ENCODE measurements at places on chromosomes 1 and 21.

DNA sequence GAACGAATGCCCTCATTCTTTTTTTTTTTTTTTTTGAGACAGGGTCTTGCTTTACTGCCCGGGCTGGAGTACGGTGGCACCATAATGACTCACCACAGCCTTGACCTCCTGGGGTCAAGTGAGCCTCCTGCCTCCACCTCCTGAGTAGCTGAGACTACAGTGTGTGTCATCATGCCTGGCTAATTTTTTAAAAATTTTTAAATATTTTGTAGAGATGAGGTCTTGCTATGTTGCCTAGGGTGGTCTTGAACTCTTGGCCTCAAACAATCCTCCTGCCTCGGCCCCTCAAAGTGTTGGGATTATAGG lies 69.4 kb downstream of the ALG14 start:
- DNase-seq = no peak

GRCh38 chr1:82778612-82779011 lies 977.9 kb downstream of the ADGRL2 start:
- peak; percentile 3 for DNase-seq

GRCh38 chr1:4003846-4004505 lies 103.9 kb upstream of the C1orf174 start:
- no peak for DNase-seq

- DNase-seq = no peak
Observed at GRCh38 chr1:97089173-97089572, 367.6 kb downstream of the PTBP2 start.

DNA sequence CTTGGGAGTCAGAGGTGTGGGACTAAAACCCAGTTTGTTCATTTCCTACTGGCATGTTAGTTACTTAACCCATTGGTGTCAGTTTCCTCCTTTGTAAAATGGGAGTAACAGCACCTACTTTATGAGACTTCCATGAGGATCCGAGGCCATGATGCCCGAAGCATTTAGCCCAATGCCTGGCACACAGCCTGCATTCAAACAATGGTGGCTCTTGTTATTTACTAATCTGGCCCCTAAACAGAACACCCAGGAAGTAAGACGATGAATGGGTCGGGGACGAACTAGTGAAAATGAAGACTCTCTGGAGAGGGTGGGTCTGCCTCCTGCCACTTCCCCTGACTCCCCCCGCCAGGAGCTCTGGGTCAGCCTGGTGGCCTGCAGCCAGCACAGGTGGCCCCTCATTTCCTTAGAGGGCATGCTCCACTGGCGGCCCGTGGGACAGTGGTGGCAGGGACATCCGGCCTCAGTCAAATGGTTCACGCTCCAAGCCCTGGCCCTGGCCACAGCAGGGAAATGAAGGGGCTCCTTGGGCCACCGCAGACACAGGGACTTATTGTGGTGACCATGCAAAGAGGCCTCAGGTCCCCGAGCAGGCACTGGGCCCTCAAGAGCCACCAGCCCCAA lies 9.5 kb upstream of the TAS1R2 start:
- DNase-seq = no peak

DNA sequence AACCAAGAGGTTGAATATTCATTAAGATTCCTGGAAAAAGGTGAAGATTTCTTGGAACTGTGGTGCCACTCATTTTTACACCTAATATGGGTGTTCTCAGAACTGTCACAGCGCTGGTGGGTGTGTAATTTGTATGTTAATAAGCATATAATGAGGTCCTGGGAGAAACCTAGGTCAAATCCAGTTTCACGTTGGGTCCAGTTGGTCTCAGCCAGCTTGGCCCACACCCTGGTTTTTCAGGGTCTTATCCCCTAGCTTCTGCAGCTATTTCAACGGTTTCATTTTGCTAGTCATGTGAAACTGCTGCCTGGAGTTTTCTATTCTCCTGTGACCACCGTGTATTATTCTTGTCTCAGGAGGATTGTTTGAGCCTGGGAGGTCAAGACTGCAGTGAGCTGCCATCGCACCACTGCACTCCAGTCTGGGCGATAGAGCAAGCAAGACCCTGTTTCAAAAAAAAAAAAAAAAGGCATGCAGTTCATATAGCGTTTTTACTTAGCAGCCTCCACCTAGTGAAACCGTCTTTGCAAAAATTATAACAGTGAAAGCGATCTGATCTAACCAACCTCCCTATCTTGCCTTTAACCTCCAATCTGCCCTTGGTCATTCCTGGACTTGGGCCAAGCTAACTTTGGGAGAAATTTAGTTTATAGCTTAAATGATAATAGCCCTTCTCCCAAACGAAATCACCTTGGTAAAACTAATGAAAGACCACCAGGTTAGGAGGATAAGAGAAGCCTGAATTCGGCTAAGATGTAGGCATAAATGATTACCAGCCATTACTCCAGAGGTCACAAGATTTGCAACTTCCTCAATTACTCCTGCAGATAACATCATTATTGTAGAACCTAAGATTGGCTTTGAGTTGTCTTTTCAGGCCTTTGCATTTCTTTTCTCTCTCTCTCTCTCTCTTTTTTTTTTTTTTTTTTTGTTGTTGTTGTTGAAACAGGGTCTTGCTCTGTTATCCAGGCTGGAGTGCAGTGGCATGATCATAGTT lies 44.0 kb downstream of the PTAFR start:
- no peak for DNase-seq

GRCh38 chr1:29344336-29344735 lies 108.0 kb downstream of the PTPRU start:
- no peak for DNase-seq

DNA sequence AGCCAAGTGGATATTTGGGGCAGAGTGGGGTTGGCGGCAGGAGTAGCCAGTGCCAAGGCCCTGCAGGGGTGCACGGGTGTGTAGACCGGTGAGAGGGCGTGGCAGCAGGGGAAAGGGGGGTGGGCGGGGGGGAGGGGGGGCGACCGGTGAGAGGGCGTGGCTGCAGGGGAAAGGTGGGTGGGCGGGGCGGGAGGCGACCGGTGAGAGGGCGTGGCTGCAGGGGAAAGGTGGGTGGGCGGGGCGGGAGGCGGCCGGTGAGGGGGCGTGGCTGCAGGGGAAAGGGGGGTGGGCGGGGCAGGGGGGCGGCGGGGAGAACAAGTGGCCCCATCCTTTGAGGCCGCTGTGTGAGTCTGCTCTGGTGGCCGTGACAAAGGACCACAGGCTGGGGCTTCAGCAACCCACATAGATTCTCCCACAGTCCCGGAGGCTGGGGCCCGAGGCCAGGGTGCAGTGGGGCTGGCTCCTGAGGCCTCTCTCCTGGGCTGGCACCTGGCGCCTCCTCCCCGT lies 25.8 kb downstream of the RRP1 start:
- DNase-seq = no peak

DNA sequence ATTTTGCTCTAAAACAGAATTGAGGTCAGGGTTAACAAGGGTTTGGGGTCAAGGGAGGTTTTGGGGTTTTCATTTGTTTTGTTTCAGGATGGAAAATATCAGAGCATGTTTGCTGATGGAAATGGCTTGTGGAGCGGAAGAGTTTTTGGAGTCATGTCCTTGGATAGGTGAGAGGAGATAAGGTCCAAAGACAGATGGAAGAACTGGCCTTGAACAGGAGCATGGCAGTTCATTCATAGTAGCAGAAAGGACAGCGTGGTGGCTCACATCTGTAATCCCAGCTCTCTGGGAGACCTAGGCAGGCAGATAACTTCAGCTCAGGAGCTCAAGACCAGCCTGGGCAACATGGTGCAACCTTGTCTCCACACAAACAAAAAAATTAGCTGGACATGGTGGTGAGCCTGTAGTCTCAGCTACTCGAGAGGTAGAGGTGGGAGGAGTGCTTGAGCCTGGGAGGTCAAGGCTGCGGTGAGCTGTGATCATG lies 65.1 kb downstream of the MAB21L3 start:
- DNase-seq = no peak

DNA sequence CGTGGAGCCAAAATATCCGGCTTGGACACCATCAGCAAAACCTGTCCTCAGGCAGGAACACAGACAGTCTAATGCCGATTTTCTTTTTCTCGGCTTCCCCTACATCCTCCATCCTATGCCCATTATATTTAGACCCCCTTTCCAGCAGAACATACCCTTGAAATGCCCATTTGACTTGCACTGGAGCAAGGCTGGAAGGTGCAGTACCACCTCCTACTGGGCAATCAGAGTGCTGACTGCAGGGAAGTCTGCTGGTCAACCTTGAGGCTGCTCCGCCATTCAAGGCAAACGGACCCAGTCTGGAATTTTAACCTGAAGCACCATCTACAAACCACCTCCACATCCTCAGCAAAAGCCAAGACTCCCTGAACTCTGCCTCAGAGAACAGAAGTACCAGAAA lies 79.5 kb downstream of the TIAM1 start:
- DNase-seq = no peak

DNA sequence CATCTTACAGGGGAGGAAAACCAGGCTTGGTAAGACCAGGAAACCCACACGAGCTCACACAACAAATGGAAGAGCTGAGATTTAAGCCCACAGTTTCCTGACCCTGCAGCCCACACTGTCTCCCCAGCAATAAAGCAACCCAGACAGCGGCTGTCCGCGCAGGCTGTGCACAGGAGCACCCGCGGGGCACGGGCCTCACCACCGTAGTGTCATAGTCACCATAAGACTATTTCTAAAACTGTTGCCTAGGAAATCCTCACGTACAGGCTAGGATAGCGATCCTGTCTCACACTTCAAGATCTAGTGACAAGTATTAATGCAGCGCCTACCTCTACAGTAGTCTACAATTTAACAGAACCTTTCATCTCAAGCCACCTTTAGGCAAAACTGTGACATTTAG lies 54.0 kb upstream of the SYT6 start:
- DNase-seq = no peak

DNA sequence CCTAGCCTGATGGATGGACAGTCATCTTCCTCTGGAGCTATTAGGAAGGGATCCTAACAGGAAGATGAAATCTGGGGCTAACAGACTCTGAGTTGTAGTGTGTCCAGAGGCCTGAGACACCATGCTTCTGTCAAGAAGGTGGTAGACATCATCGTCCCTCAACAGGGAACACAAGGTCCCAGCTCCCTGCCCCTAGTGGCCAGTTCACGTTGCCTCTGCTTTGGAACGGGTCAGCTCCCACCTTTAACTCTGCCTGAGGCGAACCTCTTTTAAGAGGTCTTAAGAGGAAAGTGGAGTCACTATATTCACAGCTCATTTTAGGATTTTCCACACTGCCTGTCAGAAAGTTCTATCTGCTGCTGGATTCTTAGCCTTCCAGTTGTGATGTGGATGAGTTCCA lies 28.3 kb downstream of the LRRC71 start:
- no peak for DNase-seq

DNA sequence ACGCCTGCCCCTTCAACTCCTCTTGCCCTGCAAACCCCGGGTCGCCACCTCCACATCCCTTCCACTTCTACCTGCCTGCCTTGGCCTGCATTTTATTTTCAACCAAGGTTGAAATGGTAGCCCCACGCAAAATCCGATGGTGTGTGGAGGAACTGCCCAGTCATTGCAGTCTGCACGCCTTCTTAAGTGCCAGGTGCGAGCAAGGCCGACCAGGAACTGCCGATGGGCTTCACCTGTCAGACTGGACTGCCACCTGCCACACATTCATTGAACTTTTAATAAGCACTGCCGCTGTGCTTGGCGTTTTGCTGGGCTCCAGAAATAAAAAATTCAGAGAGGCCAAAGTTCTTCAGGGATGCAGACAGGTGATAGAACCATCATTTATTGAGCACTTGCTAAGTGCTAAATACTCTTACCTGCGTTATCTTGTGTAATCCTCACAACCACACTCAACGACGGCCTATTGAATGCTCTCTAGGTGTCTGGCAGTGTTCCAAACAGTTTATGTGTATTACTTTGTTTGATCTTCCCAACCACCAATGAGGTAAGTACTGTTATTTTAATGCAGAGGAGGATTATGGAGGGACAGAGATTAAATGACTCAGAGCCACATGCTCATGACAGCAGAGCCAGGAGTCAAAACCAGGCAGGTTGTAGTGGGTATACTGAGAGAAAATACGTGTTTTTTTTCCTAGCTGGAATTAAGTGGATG lies 36.2 kb downstream of the CACHD1 start:
- peak; percentile 49 for DNase-seq

- DNase-seq = no peak
Observed at GRCh38 chr1:111653709-111654108, 34.1 kb downstream of the RAP1A start.

DNA sequence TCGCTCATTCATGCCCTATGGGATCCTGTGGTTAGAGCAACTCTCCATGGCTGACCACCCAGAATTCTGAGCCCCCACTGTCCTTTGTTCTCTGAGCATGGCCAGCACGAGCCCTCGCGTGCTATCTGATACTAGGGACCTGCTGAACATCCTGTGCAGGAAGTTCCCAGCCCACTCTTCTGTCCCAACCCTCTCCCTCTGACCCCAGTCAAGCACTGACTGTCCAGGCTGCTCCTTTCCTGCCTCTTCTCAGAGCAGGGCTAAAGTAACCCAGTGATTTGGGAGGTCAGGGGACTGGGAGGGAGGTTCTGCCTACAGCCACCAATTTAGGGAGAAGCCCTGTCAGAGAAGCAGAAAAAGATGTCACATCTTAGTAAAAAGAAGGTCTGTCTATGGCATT lies 21.2 kb downstream of the CYP4B1 start:
- DNase-seq = no peak

DNA sequence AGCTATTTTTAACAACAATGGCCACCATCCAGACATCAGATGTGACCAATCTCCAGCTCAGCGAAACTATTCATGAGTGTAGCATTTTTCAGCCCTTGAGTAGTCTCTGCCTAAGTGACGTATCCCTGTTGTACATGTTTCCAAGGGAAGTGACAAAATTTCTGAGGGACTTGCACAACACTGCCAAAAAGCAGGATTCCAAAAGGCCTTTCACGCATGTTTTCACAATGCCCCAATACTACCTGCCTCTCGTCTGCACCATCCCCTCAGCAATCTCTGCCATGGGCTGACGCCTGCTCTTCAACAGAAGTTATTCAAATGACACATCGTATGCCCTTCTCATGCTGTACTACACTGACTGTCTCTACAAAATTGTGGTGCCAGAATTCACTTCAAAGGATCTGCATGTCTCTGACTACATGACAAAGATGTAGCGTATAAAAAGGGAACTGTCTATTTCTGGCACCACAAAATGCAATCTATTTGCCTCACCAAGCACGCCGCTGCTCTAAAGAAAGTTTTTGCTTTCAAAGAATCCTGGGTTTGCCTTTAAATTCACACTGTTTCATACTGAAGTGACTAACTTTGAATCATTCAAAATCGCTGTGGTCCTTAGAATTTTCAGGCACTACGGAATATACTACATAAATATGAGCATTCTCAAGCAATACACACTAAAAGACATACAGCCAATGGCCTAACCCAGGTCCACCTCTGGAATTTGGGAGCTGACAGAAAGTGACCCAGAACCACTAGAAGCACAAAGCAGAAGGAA lies 32.9 kb downstream of the JAK1 start:
- DNase-seq = peak; percentile 94

DNA sequence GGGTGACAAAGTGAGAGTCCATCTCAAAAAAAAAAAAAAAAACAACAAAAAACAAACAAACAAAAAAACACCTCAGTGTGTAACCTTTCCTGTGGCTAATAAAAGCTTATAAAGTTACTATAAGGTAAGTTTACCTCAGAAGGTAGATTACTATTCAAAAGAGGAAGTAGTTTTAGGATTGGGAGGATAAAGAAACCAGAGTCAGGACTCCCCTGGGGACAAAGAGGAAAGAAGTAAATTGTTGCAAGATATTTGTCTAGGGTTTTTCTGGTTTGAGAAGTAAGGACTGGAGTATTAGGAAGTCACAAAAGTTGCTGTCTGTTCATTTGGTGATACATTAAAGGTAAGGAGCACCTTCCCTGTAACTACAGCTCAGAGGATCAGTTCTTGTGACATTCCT lies 23.8 kb upstream of the CENPF start:
- DNase-seq = no peak

- DNase-seq = peak; percentile 65
Observed at GRCh38 chr1:28417441-28417922, 47.9 kb downstream of the PHACTR4 start.
